Activated T-helper 17 cell treated with anti-CD3 and anti-CD28 coated beads, Interleukin-2, amount 50 U/mL, for 72 hours (primary cell): ENCODE measurements at places on chromosomes 1 and 21. TPM values are rescaled to one million over a fixed set of nuclear protein-coding genes. Genes with fewer than 3 reads are reported as not detected.

- no peak for ATAC-seq
These were observed 3.5 kb upstream of the PIGV start for GRCh38 chr1:26784023-26784871.

HLCS gene
- 17.8 TPM for total RNA-seq

- no peak for ATAC-seq
These were observed 29.2 kb downstream of the RAP1A start for GRCh38 chr1:111648806-111649205.

MMEL1 gene
- 0.54 TPM for total RNA-seq

- no peak for ATAC-seq
These were observed 2.6 kb downstream of the LEFTY1 start for GRCh38 chr1:225886159-225887029.
